ENCODE measurements at places on chromosomes 3 and 15.

DNA sequence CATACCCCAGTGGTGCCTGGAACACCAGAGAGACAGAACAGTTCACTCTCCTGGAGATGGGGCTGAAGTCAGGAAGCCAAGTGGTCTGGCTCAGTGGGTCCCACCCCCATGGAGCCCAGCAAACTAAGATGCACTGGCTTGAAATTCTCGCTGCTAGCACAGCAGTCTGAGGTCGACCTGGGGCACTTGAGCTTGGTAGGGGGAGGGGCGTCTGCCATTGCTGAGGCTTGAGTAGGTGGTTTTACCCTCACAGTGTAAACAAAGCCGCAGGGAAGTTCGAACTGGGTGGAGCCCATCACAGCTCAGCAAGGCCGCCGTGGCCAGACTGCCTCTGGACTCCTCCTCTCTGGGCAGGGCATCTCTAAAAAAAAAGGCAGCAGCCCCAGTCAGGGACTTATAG is 272.0 kb downstream of the KLF13 start:
- no peak for DNase-seq

GRCh38 chr3:32596909-32597369 is 26.3 kb upstream of the DYNC1LI1 start:
- no peak for DNase-seq

DNA sequence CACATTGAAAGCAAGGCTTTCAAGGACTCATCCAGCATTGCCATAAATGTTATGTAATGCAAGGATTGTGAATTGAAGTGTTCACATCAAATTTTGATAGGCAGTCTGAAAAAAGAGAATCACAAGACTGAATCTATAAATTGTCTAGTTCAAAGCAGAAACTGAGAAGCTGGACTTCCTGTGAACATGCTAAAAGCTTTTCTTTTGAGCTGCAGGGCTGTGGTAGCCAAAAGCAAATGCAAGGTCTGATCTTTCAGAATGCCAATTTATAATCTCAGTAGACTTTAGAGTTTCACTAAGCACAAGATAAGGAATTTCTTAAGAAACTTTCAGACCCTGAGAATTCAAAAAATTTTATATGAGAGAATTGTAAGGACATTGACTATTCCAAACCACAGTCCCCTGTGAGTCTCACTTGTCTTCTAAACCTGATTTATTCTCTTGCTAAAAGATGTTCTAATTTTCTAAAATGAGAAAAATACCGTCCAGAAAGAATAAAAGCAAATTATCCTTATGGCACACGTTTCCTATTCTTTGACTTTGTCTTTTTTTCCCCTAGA is 1700.3 kb downstream of the OTOL1 start:
- no peak for DNase-seq

- DNase-seq, result no peak
Observed at GRCh38 chr15:85150130-85150480, 168.4 kb downstream of the PDE8A start.

- no peak for DNase-seq
Observed at GRCh38 chr15:91844928-91845327, 8.6 kb upstream of the SLCO3A1 start.

DNA sequence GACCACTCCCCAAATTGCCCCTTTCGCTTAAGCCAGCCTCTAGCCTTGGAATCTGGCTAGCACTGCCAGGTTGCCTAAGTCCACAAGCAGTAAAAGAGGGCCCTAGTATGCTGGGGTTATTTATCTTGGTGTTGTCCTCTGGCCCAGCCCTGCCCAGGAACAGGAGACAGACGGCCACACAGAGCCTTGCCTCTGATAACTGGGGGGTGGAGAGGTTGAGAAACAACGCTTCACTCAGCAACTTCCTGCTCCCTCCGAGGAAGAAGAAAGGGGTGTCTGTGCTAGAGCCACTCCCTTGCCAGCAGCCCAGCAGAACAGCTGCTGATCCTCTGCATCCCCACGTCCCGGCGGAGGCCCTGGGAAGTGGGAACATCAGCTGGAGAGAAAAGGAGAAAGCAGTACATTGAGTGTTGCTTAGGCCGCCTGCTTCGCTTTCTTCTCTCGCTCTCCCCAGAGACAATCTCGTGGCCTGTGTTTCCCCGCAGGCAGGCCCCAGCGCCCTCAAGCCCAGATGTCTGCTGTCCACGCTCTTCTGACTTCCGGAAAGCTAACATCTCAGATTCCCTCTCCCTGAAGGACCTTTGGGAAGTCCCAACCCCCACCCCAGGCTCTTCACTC is 22.6 kb upstream of the C3orf70 start:
- no peak for DNase-seq

- no peak for DNase-seq
Observed at GRCh38 chr3:184497804-184498203, 63.8 kb upstream of the EPHB3 start.

GRCh38 chr15:68085052-68085451 is 30.9 kb downstream of the PIAS1 start:
- DNase-seq, result no peak

GRCh38 chr3:177787279-177788041 is 590.2 kb upstream of the TBL1XR1 start:
- peak; percentile 23 for DNase-seq

GRCh38 chr15:43283526-43283925 is 16.8 kb upstream of the TGM5 start:
- no peak for DNase-seq

DNA sequence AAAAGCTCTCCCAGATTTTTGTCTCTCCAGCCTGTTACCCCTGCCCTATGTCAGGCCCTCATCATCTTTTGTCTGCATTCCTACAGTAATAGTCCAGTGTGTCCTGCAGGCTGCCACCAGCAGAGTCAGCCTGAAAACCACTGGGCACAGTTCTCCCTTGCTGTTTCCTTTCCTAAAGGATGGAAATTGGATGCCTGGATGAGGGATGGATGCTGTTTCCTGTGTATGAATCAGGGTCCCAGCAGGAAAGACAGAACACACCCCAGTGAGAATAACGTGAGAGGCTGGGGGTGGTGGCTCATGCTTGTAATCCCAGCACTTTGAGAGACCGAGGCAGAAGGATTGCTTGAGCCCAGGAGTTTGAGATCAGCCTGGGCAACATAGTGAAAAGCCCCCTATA is 3.3 kb upstream of the SNX33 start:
- no peak for DNase-seq

DNA sequence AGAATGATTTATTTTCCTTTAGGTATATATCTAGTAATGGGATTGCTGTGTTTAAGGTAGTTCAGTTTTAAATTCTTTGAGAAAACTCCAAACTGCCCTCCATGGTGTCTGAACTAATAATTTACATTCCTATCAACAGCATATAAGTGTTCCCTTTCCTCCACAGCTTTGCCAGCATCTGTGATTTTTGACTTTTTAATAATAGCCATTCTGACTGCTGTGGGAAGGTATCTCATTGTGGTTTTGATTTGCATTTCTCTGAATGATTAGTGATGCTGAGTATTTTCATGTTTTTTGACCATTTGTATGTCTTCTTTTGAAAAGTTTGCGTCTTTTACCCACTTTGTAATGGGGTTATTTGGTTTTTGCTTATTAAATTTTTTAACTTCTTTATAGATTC is 571.6 kb upstream of the CCDC54 start:
- DNase-seq, result no peak

DNA sequence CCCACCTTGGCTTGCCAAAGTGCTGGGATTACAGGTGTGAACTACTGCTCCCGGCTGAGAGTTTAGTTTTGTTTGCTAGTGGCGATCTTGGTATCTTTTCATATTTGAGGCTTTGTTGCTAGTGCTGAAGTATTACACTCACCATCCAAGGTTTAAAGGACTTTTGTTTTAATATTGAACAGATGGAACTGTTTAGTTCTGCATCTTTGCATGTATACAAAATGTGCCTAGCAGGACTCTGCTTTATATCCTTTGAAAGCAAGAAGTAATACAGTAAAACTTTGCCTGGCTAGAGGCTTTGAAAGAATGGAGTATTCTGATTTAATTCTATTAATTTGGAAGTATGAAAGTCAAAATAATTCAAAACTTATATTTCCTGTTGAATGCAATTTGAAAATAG is 77.8 kb upstream of the CHRNB4 start:
- no peak for DNase-seq

- no peak for DNase-seq
Observed at GRCh38 chr15:50341616-50342136, 13.3 kb downstream of the GABPB1 start.

- DNase-seq, result no peak
Observed at GRCh38 chr3:25940935-25941334, 151.0 kb downstream of the OXSM start.

- no peak for DNase-seq
Observed at GRCh38 chr3:100389025-100389424, 11.9 kb downstream of the TOMM70 start.

GRCh38 chr3:176971613-176972174 is 225.6 kb downstream of the TBL1XR1 start:
- no peak for DNase-seq

DNA sequence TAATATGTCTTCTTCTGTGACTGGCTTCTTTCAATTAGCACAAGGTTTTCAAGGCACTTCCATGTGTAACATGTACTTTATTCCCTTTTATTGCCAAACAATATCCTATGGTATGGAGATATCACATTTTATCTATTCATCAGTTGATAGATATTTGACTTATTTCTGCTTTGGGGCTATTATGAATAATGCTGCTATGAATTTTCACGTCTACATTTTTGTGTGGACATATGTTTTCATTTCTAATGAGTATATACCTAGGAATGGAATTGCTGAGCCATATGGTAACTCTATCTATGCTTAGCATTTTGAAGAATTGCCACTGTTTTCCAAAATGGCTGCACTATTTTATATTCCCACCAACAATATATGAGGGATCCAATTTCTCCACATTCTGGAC is 3.6 kb upstream of the AGTR1 start:
- DNase-seq, result no peak

- no peak for DNase-seq
Observed at GRCh38 chr3:66344391-66344811, 123.6 kb downstream of the SLC25A26 start.

GRCh38 chr3:14266361-14266760 is 87.7 kb downstream of the LSM3 start:
- DNase-seq, result no peak

- DNase-seq, result peak; percentile 21
Observed at GRCh38 chr3:27880969-27881892, 159.1 kb upstream of the EOMES start.

DNA sequence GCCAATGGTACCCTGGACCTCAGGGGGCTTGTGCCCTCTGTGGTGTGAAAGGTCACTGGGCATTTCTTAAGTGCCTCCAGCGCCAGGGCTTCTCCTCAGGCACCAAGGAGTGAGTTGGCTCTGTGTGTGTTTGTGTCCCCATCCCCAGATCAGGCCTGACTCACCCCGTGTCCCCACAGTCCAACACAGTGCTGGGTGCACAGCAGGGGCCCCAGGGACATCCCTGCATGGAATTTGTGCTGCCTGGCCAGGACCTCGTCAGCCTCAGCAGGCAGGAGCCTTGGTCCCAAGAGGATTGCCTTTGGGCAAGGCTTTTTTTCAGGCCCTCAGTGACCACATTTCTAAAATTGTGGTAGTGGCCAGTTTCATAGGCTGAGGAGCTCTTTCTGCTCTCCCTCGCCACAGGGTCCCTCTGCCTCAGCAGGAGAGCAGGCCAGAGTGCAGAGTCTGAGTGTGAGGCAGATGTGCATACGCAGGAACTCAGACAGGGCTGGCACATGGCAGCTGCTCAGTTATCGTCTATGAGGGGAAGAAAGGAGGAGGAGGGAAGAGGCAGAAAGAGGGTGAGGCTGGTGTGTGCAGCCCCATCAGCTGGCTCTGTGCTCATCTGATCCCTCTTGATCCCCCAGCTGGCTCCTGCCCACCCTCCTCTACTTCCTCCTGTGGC is 215.6 kb downstream of the RPLP1 start:
- no peak for DNase-seq

DNA sequence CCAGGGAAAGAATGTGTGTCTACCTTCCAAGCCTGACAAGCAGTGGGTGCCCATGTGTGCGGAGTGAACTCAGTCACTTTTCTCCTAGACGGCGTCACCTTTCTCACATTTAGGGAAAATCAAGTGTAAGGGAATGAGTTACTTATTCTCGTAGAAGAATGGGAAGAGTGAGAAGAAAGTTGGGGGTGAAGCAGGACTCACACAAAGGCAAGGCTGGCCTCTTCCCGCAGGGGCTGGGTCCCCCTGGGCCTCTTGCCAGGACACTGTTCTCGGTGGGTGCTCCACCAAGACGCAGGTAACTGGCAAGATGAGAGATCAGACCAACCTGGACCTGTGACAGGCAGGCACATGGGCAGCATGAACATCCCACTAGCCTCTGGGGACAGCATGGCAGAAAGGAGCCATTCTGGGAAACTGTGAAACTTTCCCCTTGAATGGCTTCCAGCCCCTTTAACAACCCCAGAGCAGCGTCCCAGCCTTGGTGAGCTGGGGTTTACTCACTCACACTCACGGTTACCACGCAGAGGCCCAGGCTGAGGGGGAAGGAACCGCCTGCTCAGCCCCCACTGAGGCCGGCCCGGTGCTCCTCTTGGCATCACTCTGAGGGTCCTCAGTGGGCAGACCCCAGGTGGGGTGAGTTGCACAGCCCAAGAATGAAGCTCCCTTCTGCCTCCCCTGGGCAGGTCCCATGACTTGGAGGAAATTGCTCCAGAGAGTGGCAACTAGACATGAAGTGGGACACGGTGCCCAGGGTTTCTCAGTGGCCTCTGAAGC is 15.0 kb upstream of the SRP14 start:
- peak; percentile 60 for DNase-seq

- DNase-seq, result no peak
Observed at GRCh38 chr3:69174871-69175737, 52.7 kb upstream of the LMOD3 start.

GRCh38 chr15:29322415-29322814 is 52.8 kb upstream of the NSMCE3 start:
- DNase-seq, result no peak

DNA sequence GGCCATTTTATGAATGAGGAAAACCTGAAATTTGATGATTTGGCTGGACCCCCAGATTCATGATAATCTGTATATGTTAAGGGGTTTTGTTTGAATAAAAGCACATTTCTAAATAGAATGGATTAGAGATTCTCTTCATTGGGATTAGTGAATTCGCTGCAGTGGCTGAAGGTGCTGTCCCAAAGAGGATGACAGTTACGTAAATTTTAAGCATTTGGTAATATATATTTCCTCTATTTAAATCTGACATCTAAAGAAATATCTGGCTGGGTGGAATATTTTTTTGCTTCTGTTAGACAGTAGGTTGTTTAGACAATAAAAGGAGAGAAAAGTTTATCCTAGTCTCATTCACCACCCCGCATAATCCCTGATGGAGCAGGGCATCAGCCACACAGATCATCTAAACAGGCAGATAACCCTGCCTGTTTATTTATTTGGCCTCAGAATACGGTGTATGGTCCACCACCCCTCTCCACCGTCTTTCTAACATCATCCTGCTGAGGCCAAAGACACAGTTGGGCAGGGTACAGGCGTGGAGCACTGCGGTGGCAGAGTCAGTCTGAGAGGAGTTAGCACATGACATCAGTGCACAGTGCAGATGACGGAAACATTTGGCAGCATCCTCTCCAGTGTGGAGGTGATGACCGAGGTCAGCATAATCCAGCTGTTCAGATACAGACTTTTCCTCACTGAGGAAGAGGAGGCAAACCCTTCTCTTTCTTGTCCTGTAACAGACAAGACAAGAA is 20.4 kb upstream of the NFKBIZ start:
- DNase-seq, result peak; percentile 68

Data from stimulated activated CD4-positive, alpha-beta T cell treated with anti-CD3 and anti-CD28 coated beads, Interleukin-15, amount 100 ng/mL, for 24 hours (primary cell).